Effector memory CD8-positive, alpha-beta T cell (primary cell): ENCODE measurements at places on chromosomes 5 and 9.

GRCh38 chr5:8034852-8035251, 165.9 kb downstream of the MTRR start:
- no peaks in the 10 kb centered on the region for H3K27me3 ChIP-seq
- no peak for DNase-seq
- H3K4me3 ChIP-seq = no peak overlapping the region
- H3K4me1 ChIP-seq = no peaks in the 10 kb centered on the region
- no peak overlapping the region for H3K27ac ChIP-seq

DNA sequence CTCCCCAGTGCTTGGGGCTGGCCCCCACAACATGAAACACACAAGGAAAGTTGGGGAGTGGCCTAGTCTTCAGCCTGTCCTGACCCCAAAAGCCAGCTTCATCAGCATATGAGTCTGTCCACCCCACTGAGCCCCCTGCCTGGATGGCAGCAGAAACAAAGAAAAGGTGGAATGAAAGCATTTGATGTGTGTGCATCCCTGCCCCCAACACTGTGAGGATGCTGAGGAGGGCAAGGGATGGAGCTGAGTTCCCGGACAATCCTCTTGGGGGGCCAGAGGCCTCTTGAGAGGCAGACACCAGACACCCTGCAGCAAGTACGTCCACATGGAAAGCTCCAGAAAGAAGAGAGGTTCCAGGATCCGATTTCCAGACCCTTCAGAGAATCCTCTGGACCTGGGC, 113.5 kb upstream of the PPP1R26 start:
- no peak overlapping the region for H3K27ac ChIP-seq
- H3K4me3 ChIP-seq = no peak overlapping the region
- H3K4me1 ChIP-seq = no peaks in the 10 kb centered on the region
- H3K27me3 ChIP-seq = no peaks in the 10 kb centered on the region

DNA sequence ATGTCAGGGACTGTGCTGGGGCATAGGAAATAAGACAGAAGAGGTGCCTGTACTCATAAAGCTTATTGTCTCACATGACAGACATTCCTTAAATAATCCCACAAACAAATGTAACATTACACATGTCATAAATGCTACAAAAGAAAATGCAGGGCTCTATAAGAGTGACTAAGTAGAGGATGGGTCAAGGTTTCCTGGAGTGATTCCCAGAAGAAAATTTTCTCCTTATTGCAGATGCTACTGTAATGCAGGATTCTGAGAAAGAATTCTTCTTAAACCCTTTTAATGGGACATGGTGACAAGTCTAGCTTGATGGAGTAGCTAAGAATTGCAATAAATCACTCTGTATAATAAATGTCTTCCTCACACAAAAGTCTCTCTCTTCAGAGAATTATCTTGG, 55.7 kb downstream of the SH3TC2 start:
- H3K4me3 ChIP-seq = no peak overlapping the region
- H3K4me1 ChIP-seq = no peaks in the 10 kb centered on the region
- H3K36me3 ChIP-seq = no peaks in the 10 kb centered on the region
- DNase-seq = no peak

DNA sequence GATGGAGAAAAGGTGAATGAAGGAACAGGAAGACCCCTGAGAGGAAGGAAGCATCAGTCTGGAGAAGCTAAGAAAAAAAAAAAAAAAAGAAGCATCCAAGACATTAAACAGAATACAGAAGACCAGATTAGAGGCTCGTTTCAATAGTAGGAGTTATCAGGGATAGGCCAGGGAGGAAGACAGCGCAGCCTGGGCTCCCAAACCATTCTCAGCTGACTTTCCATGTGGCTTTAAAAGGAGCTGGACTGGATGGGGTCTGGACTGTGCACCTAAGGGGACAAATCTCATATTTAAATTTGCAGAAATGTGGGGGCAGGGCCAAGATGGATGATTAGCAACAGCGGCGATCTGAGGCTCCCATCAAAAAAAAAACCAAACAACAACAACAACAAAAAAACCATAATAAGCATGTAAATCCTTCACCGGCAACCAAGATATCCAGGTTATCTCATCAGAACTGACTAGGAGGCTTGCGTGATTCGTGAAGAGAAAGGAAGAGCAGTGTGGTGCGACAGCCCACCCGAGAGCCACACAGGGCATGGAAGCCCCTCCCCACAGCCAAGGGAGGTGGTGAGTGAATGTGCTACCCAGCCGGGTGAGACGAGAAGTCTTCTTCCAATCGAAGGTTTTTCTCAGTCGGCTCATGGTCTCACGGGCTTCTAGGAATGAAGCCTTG, 114.9 kb upstream of the ADAMTS16 start:
- no peaks in the 10 kb centered on the region for H3K36me3 ChIP-seq
- H3K27me3 ChIP-seq = no peaks in the 10 kb centered on the region
- DNase-seq = no peak
- H3K4me3 ChIP-seq = no peak overlapping the region

DNA sequence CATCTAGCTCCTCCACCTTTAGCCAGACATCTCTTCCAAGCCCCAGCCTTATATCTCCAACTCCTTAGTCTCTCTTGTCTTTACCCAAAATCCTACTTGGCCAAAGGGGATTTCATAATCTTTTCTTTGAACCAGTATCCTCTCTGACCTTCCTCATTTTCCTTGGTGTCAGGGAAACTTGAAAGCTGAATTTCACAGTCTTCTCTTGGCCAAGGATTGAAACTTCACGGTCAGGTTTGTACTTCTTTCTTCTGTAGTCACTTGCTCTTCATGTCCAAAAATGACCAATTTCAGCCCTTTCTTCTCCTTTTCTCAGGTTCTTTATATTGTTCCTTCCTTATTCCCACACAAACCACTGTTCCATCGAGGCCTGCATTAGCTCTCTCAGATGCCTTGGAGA, 473.7 kb upstream of the KLF4 start:
- no peaks in the 10 kb centered on the region for H3K36me3 ChIP-seq
- DNase-seq = no peak
- no peak overlapping the region for H3K4me3 ChIP-seq
- H3K27me3 ChIP-seq = no peaks in the 10 kb centered on the region
- no peak overlapping the region for H3K27ac ChIP-seq

- H3K36me3 ChIP-seq = peaks cover 4% of the 10 kb centered on the region
- H3K27ac ChIP-seq = no peak overlapping the region
- H3K4me1 ChIP-seq = peaks cover 10% of the 10 kb centered on the region
- H3K27me3 ChIP-seq = peaks cover 93% of the 10 kb centered on the region
These were observed 2.2 kb upstream of the SLIT3 start for GRCh38 chr5:169303119-169303515.

GRCh38 chr9:27963836-27964235, 390.6 kb upstream of the C9orf72 start:
- H3K27me3 ChIP-seq = no peaks in the 10 kb centered on the region
- no peak overlapping the region for H3K27ac ChIP-seq
- no peak for DNase-seq
- no peaks in the 10 kb centered on the region for H3K36me3 ChIP-seq
- no peak overlapping the region for H3K4me3 ChIP-seq
